CD4-positive, alpha-beta T cell treated with Interleukin-1 beta for 1 hour (primary cell): ENCODE measurements at places on chromosomes 6 and 20.

DNA sequence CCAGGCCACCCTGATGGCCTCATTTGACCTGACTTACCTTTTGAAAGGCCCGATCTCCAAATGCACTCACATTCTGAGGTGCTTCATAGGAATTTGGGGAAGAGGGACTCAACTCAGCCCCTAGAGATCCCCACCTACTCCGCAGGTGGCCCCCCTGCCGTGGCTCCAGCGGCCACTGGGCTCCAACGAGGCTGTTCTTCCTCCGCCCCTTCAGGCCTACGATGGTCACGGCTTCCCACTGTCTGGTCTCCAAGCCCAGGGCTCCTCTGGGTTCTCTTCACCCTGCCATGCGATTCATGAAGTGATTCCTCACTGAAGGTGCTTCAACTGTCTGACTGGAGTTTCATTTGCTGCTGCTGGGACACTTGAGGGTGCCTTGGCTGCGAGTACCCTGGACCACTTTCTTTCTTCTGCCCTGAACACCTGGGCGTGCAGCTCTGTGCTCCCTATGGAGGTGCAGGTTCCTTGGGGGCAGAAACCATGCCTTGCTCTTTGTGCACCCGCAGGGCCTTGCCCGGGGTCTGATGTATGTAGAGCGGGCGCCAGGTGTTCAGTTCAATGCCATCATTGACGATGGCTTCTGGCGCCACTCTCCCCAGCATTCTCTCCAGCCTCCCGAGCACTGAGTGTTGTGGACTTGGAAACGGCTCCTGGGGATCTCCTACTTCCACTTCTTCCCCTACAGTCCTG, 10.0 kb upstream of the DUSP22 start:
- DNase-seq: no peak

DNA sequence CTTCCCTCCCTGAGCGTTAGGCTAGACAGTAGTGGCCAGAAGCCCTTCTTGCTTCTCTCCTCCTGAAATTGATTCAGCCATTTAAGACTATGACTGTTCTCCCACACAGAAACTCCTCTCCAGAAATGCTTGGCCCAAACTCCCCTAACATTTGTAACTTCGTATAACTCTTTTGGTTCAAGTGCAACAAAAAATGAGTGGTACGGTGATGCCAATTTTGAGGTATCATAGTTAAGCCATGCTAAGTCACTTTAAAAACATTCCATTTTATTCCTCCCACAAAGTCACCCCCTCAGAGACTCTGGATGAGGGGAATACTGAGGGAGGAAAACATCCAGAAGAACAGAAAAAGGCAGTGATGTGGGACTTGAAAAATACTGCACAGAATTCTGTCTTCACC, 21.1 kb upstream of the ROS1 start:
- DNase-seq: no peak

- peak; percentile 62 for DNase-seq
Observed at GRCh38 chr20:31717478-31718201, 5.0 kb downstream of the BCL2L1 start.

- DNase-seq: no peak
Observed at GRCh38 chr6:132153221-132153898, 202.2 kb upstream of the CCN2 start.

DNA sequence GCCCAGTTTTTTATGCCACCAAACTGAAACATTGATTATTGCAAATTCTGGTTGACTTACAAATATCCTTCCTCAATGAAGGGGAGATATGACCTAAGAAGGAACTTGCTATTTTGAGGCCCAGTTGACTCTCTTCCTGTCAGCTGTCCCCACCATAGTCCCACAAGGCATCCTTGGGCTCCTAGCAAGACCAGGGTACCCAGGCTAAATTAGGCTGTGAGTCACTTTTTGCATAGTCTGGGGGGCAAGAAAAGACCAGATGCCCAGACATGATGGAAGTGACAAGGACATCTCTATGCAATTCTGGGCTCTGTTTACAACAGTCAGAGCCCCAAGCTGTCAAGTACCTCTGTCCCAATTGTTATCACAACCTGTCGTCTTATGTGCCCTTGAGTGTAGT, 31.8 kb upstream of the MAFB start:
- DNase-seq: no peak

- DNase-seq: no peak
Observed at GRCh38 chr6:92559003-92559402, 860.4 kb downstream of the EPHA7 start.

DNA sequence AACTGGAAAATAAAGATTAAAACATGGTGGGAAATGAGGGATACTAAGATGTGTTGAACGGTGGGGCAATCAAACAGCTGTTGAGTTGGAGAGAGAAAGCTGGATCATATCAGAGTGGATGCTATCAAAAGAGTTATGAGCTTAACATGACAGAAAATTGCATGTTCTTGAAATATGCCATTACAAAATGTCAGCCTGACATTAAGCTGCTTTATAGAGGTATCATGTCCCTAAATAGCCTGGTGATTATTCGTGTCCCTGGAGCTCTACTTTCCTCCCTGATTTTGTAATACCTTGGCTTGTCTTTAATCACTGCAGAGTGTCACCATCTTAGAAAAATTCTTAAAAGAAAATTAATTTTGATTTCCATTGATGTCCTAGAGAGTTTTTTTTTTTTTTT, 223.1 kb downstream of the PHF3 start:
- no peak for DNase-seq

GRCh38 chr6:4209196-4209595, 73.8 kb upstream of the ECI2 start:
- no peak for DNase-seq

DNA sequence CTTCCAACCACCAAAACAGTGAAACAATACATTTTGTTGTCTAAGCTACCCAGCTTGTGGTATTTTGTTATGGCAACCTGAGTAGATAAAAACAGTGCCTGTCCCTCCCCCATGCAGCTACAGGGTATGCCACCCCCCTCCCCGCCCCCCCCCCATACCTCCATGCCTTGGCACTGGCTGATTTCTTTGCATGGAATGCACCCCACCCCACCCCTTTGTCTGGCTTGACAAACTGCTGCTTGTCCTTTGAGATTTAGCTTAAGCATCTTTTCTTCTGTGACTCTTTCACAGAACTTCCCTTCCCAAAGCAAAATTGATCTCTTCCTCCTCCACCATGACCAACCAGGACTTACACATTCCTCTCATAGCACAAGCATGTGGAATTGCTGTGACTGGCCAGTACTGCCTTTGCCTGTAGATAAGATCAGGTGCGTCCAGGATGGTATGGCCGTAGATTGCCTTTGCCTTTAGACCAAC, 64.6 kb upstream of the ADGRF1 start:
- no peak for DNase-seq

GRCh38 chr20:61803416-61803914, 262.2 kb downstream of the TAF4 start:
- DNase-seq: no peak

DNA sequence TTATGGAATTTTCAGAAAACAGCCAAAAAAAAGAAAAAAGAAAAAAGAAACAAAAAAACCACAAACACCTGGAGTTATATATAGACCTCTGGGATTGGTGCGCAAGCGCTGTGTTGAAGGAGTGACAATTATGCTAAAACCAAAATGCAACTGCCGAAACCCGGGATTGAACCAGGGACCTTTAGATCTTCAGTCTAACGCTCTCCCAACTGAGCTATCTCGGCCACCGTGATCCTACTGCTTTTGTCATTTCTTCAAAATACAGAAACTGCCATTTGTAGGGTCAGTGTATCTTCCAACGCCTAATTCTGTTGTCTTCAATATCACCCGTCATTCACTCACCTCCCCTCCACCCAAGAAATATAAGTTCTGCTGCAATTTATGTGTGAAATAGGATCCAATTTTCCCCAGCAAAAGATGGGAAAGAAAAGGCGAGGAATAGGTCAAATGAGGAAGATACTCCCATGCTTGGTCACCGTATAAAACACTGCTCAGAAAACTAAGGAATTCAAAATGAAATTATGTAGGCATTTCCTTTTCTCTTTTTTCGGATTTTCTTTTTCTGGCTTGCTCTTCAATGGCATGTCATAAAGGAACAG, 116.0 kb downstream of the TRIM27 start:
- DNase-seq: no peak

- DNase-seq: no peak
Observed at GRCh38 chr6:163354761-163355425, 59.6 kb upstream of the QKI start.

DNA sequence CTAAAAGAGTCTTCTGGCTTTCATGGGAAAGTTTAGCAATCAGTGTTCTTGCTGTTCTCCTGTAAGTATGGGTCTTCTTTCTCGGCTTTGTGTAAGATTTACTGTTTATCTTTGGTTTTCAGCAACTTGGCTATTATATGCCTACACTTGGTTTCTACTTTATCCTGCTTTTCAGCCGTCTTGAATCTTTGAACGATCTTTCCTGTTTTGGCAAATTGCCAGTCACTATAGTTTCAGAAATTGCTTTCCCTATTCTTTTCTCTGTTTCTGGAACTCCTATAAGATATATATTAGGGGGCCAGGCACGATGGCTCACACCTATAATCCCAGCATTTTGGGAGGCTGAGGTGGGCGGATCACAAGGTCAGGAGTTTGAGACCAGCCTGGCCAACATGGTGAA, 14.6 kb upstream of the SRPK1 start:
- DNase-seq: no peak

DNA sequence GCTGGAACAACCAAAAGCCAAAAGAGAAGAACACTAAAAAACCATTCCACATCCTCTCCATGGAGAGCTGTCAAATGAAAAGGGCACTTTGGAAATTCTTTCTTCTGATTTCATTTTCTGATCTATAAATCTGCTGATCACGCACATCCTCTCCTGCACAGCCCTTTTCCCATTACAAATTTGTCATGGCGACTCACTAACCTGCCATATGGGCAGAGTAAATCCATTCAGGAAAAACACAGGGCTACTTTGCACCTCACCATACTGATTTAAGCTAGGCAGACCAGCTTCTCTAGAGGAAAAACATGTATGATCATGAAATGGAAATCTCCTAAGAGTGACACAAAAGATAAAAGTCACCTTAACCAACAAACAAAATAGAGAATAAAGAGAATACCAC, 26.0 kb downstream of the TOMM6 start:
- DNase-seq: no peak
